ENCODE measurements at places on chromosomes 5 and 9.
A peak's percentile ranks its signal among the peaks of the same experiment; 100 is the strongest.

- no peak for DNase-seq
Measured at GRCh38 chr5:36450229-36451014, 148.7 kb upstream of the RANBP3L start.

GRCh38 chr5:71828291-71829040 is 109.4 kb downstream of the CARTPT start:
- no peak for DNase-seq

- no peak for DNase-seq
Measured at GRCh38 chr5:178555771-178556211, 34.4 kb downstream of the COL23A1 start.

GRCh38 chr9:93451849-93452709 is 594 bp downstream of the FAM120A start:
- peak; percentile 19 for DNase-seq

GRCh38 chr5:1359713-1360112 is 14.8 kb upstream of the CLPTM1L start:
- no peak for DNase-seq

- no peak for DNase-seq
Measured at GRCh38 chr5:68303754-68304420, 88.3 kb downstream of the PIK3R1 start.

DNA sequence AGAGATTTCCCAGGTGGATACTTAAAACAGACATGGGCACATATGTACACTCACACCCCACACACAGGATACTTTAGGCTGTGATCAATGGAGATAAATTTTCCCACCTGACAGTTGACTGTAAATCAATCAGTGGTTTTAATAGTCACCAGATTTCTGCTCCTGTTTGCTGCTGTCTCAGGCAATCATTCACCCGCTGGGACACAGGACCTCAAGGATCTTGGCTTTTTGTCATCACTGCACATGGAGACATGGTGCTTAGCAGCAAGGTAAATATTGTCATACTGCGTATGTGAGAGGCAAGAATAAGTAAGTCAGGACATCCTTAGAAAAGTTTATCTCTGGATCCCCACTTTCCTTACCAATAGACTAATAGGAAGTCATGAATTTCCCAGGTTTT is 60.8 kb upstream of the KLF9 start:
- no peak for DNase-seq

GRCh38 chr5:15518786-15519185 is 18.8 kb downstream of the FBXL7 start:
- no peak for DNase-seq

DNA sequence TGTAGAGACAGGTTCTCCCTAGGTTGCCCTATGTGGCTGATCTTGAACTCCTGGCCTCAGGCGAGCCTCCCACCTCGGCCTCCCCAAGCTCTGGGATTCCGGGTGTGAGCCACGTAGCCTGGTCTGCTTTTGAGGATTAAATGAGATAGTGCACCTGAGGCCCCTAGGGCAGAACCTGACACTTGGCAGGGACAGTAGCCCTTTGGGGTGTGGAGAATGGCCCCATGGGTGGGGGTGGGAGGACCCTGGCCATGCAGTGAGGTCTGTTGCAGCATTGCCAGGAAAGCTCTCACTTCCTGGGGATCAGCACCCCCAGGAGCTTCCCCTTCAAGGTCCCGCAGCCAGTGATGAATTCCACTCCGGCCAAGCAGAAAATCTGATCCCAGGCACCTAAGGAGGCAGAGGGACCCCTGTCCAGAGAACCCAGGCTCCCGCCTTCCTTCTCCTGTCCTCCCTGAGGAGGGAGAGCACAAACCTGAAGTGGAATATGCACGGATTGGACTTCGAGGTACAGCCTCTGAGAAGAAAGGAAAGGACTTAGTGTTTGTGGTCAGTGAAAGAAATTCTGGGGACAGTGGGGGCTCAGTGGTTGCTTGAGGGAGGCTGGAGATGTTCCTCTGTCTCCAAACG is 73.9 kb upstream of the UNC5A start:
- DNase-seq, result no peak

DNA sequence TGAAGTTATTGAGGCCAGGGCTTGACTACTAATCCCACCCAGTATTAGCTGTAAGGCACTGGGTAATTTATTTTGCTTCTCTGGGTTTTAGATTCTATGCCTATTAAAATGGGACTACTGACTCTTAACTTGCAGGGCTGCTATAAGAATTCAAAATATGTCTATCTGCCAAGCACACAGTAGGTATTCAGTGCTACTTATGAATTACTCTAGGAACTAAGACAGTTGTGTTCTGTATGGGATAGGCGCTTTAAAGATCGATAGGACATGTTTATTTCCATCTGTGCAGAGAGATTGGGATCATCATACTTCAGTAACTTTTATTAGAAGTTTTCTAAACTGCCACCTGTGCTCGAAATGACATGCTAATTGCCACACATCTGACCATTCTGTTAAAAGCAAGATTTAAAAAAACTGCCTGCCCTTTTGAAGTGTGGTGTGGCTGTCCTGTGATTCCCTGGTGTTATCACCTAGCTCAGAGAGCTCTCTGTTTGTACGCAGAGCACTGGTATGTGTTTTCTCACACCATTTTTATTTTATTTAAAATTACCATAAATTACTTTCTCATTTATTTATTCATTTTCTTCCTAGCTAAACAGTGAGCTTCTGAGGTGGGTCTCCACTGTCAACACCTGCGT is 58.7 kb downstream of the FYB1 start:
- no peak for DNase-seq

DNA sequence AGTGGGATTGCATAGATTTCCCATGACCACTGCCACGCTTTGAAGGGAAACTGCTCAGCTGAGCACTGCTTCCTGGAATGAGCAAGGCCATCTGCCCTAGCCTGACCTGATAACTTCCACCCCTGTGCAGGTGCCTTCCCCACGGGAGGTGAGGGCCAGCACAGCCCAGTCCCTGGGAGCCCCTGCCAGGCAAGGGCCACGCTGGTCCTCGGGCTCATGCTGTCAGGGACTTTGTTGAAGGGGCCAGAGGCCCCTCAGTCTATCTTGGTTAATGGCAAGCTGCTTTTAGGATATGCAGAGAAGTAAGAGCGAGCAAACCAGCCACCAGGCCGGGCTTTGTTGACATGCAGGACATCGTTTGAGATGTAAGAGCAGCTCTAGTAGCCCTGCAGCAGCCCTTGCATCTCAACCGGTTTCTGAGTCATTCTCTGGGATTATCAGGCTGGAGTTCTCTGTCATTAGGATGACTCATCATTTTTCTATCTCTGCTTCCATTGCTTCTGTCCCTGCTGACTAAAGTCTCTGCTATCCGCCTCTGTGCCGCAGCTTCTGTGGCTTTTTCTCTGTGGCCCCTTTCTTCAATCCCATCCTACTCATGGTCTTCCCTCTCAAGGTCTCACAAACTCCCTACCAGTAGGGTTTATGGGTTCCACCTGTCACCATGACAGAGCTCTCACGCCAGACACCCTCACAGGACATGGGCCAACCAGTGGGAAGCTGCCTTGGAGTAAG is 30.6 kb upstream of the IQGAP2 start:
- DNase-seq, result no peak

DNA sequence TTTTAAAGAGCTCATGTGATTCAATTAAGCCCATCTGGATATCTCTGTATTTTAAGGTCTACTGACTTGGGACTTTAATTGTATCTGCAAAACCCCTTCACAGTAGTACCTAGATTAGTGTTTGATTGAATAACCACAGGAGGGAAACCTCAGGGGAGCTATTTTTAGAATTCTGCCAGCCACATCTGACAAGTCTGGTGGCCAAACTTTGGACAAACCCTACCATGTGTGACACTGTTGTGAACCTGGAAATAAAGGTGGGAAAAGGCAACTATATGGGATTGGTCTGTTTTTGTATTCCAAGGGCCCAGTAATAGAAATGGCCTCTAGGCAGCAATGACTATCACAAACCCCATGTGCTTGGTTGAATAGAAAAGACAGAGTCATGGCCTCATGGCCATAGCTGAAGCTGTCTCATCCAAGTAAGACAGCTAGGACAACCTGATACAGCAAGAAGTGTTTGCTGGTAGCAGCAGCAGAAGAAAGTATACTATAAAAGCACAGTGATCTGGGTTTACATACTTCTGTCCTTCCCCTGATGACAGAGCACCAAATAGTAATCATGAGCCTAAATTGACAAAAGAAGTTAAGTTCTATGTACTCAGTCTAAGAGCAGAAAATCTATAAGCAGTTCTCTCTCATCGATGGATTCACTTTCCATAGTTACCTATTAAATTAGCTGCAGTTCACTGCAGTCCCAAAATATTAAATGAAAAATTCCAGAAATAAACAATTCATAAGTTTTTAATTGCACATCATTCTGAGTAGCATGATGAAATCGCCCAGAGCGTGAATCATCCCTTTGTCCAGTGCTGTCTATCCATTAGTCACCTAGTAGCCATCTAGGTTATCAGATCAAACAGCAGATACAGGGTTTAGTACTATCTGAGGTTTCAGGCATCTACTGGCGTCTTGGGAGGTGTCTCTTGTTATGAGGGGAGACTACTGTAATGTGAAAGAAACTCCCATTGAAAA is 189.8 kb downstream of the ARHGAP26 start:
- DNase-seq, result no peak

DNA sequence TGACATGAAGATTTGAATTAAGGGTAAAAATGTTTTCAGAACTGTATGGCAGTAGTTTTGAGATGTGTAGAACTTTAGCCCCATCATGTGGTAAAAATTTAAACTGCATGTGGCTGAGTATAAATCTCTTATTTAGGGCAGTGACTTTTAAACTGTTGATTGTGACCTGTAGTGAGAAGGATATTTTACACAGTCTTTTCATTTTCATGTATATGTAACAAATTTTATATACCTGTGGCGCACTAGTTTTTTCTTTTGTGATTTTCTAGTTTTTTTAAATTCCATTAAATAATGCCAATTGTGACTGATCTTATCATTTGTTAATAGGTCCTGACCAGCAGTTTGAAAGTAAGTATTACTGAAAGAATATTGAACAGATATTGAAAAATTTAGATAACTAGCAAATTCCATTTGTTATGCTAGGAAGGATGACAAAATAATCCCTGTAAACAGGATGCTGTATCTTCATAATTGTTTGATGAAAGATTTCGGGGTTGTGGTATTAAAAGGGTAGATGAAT is 47.2 kb downstream of the GPBP1 start:
- DNase-seq, result no peak

DNA sequence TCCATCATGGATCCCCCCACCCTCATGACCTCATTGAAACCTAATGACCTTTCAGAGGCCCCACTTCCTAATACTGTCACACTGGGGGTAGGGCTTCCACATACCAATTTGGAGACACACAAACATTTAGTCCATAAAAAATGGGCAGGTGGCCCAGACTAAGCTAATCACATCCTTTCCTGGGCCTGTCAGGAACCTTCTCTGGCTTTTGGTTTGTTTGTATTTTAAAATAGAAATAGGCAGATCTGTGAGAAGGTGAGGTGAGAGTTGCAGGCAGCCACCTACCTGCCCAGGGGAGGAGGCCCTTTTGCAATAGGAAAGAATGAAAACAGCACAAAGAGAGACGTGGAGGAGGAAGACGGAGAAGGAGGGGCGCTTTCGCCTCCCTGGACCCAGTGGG is 90.2 kb upstream of the BOD1 start:
- no peak for DNase-seq

GRCh38 chr5:67404256-67405100 is 207.9 kb upstream of the CD180 start:
- no peak for DNase-seq

GRCh38 chr9:123534336-123534735 is 178.3 kb downstream of the CRB2 start:
- DNase-seq, result no peak

- no peak for DNase-seq
Measured at GRCh38 chr9:126703002-126703865, 89.5 kb downstream of the LMX1B start.

DNA sequence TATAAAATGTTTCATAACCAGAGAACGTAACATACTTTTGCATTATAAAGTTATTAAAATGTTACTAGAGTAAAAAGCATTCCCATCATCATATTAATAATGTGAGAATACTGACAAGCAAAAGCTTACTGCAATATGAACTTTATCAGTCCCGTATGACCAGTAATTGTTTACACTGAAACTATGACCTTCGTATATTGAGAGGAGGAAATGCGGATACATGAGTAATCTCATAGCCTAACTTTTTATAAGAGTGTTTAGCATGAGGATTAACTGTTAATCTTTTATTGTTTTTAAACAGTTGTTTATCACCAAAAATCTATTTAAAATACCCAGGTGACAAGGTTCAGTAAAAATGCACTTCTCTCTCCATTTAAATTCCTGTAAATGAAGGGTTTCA is 272.4 kb downstream of the SLF1 start:
- DNase-seq, result no peak

DNA sequence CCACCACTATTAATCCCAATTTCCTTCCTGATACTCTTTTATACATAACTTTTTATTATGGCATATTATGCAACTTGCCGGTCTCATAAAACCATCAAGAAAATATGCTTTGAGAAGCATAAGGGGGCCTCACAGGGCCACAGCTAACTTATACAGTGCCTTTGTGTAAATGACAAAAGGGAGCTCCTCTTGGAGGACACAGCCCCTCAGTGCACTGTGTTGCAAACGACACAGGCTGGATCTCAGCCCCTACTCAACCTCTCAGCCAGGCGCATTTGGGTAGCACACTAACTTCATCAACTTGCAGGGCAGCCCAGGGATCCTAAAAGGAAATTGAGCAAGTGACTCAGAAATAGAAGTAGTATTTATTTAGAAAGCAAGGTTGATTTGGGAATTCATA is 35.4 kb downstream of the RIGI start:
- DNase-seq, result no peak

DNA sequence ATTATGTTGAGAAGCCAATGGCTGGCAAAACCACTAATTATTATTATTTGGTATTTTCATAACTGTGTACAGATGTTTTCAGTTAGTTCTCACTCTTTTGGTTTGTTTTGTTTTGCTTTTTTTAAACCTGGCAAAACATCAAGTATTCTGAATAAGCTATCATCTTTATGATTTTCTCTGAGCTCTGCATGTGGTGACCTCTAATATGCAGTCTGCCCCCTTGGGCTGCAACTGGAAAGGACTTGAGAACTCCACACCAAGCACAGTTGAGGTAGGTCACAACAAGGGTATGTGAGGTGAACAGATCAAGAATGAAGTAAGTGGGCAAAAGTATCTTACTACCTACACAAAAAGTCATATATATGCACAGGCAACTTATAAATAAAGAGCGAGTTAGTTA is 202.2 kb downstream of the NFIB start:
- DNase-seq, result no peak

GRCh38 chr5:42387563-42387962 is 35.7 kb upstream of the GHR start:
- no peak for DNase-seq

GRCh38 chr5:69212022-69212421 is 22.6 kb downstream of the CENPH start:
- no peak for DNase-seq

GRCh38 chr5:14141764-14142163 is 1.4 kb upstream of the TRIO start:
- no peak for DNase-seq

Data from effector memory CD4-positive, alpha-beta T cell (primary cell).